ENCODE measurements at places on chromosomes 16 and 17.

GRCh38 chr16:73713251-73713650 is 583.4 kb upstream of the PSMD7 start:
- DNase-seq: no peak

GRCh38 chr17:882827-883585 is 96.6 kb downstream of the NXN start:
- no peak for DNase-seq

GRCh38 chr16:411576-412265 is 10.0 kb downstream of the DECR2 start:
- no peak for DNase-seq

- DNase-seq: no peak
Measured at GRCh38 chr17:45224671-45225050, 3.0 kb downstream of the FMNL1 start.

DNA sequence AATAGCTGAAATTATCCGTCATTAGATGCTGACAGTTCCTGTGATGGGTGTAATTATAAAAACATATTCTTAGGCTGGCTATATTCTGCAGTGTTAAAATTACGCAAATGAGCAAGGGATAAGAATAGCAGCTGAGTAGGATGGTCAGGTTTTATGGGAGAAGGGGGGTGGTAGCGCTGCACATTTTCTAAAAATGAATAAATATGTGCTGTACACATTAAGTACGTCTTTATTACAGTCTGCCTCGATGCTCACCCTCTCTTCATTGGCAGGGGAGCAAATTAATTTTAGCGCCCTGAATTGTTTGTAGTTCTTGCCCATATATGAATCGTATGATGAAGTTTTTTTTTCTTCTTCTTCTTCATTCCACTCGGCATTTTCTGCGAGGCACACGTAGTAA is 244.2 kb downstream of the SNX29 start:
- DNase-seq: no peak
